ENCODE measurements at places on chromosomes 1 and 21. TPM values are rescaled to one million over a fixed set of nuclear protein-coding genes. Genes with fewer than 3 reads are reported as not detected.
A peak's percentile ranks its signal among the peaks of the same experiment; 100 is the strongest.

GRCh38 chr1:156927215-156928042 is 7.0 kb downstream of the LRRC71 start:
- peak; percentile 71 for DNase-seq

- no peak for DNase-seq
Measured at GRCh38 chr1:219401724-219402625, 210.9 kb downstream of the ZC3H11B start.

AUNIP gene
- 0.88 TPM for total RNA-seq

RNF2 gene
- 28.7 TPM for total RNA-seq

DNA sequence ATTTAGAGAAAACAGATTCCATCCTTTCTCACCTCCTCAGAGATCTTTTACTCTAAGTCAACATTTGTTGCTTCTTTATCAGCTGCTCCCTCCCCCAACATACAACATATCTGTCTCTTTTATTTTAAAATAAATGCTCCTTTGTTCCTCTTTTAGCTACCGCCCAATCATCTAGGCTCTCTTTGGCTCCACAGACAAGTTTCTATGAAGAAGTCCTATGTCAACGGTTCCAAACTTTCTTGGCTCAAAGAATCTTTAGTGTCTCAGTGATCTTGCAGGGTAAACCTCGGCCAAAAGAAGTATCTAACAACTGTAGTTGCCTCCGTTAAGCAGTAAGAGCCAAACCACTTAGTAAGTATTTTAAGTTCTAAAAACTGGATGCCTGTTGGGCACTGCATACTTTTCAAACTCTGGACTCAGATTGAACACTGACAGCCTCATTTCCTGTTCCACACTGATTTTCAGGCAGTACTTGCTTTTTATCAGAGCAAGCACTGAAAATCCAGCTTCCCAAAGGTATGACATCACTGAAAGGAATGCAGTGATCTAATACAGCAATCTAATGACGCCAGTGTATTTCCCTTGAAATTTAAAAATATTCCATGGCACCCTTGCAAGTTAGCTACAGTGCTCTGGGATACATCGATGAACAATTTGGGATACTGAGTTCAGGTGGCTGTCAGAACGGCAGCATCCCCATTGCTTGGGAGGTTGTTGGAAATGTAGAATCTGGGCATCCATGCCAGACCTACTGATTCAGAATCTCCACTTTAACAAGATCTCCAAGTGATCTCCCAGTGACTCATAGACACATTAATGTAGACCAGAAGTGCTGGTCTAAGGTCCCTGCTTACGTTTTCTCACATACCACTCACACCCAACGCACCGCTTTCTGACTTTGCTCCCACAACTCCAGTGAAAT is 26.8 kb downstream of the EGLN1 start:
- DNase-seq = no peak

LCE2B gene
- total RNA-seq = not detected

DNA sequence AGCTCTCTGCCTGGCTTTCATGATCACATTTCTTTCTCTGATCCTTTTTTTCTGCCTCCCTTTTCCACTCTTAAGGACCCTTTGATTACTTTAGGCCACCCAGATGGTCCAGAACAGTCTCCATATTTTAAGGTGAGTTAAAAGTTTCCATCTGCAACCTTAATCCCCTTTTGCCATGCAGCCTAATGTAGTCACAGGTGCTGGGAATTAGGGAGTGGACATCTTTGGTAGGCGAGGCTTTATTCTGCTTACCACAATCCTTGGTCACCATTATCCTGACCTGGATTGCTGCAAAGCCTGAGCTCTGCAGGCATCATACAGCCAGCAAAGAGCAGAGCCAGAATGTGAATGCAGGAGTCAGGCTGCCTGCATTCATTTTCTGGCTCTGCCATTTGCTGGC is 95.9 kb downstream of the XCL2 start:
- DNase-seq = no peak

IVL gene
- total RNA-seq = not detected
